ENCODE measurements at places on chromosomes 7 and 10.

DNA sequence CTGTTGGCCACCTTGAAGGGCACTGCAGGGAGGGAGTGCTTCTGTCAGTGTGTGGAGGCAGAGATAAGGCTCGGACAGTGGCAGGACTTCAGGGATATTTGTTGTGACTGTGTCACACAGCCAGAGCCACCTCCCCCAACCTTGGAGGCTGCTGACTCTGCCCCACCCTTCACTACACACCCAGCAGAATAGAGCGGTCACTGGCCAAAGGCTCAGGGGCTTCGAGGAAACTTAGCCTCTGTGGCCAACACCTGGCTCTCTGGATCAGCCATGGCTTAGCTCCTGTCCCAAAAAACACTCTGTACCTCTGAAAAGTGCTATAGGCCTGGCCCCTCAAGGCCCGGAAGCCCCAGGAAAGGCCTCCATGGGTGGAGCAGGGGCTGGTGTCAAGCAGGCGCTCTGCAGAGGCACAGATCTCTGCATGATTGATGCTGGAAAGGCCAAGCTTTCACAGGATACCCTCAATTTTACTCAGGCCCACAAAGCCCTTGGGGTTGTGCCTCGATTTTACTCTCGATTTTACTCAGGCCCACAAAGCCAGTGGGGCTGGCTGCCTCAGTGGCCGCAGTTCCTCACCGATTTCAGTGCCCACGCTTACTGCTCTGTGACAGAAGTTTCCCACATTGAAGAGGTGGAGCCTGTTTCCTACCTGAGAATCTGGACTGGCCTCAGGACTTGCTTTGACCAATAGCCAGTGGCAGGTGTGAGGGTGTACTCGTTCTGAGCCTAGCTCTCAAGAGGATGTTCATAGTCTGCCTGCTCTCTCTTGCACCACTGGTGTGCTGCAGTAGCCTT, 113.2 kb upstream of the GPR26 start:
- no peak for DNase-seq

- no peak for DNase-seq
Observed at GRCh38 chr7:93171606-93172226, 23.5 kb upstream of the SAMD9L start.

- DNase-seq: no peak
Observed at GRCh38 chr10:118307859-118308258, 34.3 kb downstream of the FAM204A start.

- no peak for DNase-seq
Observed at GRCh38 chr10:44946205-44946604, 13.4 kb upstream of the RASSF4 start.

DNA sequence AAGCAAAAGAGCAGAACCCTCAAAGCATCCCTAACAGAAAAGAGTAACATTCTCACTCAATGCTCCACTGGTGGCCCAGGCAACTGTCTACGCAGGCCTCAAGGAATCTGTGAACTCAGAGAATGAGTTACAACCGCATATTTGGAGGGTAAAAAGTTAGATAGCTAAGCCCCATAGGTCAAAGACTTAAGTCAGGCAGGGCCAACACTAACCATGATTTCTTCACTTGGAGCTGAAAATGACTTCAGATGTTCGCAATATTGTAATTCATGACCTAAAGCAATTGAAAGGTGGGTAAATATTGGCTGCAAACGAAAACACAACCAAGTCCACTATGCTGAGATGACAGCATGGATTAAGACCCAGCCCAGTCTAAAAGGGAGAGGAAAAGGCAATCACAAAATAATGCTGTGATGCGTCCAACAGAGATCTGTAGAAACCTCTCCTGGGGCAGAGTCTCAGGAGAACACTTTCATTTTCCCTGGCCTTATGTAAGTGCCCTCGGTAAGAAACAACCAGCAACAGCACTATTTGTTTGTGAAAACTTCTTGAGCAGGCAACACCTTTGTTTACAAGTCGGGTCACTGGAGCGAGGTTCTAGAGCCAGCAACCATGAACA, 176.5 kb downstream of the TNS3 start:
- DNase-seq: no peak

- no peak for DNase-seq
Observed at GRCh38 chr7:82528577-82529310, 85.2 kb upstream of the CACNA2D1 start.

- DNase-seq: no peak
Observed at GRCh38 chr7:36686499-36686898, 37.8 kb downstream of the AOAH start.

GRCh38 chr7:52030722-52031121, 714.1 kb upstream of the COBL start:
- no peak for DNase-seq

DNA sequence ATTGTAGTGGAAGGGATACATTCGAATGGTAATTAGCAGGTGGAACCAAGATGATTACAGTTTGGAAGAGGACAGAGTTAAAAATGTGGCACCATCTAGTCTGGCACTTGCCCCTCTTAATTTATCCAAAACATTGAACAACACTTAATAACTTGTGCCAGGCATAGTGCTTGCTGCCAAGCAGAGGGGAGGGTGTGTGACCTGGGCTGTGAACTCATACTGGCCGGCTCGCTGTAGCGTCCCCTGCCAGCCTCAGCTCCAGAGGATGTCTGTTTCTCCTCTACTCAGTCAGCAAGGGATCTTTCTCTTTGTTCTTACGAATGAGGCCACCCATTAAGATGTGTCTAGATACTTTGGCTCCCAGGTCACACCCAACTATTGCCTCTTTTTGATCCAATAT, 179.4 kb upstream of the INHBA start:
- no peak for DNase-seq

DNA sequence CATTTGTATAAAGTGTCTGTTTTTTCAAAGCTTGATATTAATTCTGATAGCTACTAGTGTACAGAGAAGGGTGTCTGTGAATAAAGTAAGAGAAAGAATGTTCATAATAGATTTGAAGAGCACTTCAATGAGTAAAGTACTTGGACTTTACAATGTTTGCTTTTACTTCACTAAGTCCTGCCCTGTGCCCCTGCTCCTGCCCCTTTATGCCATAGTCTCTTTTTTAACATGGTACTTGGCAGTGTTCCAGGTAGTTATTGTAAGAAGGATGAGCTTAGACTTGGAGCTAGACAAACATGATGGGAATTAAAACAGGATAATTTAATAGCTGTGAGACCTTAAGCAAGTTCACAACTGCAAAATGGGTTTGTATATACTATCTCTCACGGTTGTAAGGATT, 41.0 kb downstream of the ZEB1 start:
- peak; percentile 49 for DNase-seq

DNA sequence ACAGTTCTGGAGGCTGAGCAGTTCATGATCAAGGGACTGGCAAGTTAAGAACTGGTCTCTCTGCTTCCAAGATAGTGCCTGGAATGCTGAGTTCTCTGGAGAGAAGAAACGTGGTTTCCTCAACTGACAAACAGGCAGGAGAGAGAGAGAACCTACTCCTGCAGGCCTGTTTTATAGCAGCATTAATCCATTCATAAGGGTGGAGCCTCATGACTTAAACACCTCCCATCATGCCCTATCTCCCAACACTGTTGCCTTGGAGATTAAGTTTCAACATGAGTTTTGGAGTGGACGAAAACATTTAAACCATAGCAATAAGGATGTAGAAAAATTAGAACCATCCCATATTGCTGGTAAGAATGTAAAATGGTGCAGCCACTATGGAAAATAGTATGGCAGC, 32.3 kb upstream of the IMMP2L start:
- DNase-seq: no peak
